ENCODE measurements at places on chromosomes 7 and 10.

DNA sequence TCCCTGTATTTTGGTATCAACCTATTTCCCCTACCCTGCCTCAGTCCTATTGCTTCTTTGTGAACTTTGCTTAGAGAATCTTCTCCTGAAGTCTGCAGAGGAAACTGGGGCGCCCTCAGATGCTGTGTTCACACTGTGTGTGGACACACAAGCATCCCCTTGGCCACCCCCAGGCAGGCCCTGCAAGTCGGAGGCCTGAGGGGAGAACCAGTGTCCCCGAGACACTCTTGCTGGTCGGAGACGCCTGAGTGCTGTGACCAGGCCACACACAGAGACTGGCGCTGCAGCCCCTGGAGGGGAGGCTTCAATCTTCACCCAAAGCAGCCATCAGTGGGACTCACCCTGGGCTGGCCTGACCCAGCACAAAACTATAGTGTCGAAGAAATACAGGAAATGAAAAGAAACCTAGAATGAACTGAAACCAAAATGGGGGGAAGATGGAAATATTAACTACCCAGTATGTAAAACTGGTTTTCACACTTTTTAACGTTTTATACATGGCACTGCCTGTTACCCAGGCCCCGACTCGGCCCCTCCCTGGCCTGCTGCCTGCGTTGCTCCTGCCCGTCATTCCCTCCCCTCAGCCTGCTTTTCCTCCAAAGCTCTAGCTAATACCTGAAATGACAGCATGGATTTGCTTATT, 48.4 kb upstream of the FAM20C start:
- DNase-seq, result no peak

DNA sequence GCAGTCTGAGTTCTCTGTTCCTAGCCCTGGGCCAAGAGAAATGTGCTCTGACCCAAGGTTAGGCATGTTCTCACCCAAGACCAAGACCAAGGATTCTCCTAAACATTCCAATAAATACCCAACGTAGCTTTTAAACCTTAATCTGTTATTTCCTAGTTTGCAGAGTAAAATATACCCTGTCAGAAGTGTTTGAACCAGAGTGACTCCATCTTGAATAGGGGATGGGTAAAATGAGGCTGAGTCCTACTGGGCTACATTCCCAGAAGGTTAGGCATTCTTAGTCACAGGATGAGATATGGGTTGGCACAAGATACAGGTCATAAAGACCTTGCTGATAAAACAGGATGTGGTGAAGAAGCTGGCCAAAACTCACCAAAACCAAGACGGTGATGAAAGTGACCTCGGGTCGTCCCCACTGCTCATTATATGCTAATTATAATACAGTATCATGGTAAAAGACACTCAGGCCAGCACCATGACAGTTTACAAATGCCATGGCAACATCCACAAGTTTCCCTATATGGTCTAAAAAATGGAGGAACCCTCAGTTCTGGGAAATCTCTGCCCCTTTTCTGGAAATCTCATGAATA, 27.7 kb downstream of the PLXNA4 start:
- no peak for DNase-seq

- no peak for DNase-seq
Observed at GRCh38 chr7:105712877-105713276, 131.6 kb upstream of the EFCAB10 start.

GRCh38 chr10:7409732-7410168, 1.1 kb downstream of the SFMBT2 start:
- no peak for DNase-seq

DNA sequence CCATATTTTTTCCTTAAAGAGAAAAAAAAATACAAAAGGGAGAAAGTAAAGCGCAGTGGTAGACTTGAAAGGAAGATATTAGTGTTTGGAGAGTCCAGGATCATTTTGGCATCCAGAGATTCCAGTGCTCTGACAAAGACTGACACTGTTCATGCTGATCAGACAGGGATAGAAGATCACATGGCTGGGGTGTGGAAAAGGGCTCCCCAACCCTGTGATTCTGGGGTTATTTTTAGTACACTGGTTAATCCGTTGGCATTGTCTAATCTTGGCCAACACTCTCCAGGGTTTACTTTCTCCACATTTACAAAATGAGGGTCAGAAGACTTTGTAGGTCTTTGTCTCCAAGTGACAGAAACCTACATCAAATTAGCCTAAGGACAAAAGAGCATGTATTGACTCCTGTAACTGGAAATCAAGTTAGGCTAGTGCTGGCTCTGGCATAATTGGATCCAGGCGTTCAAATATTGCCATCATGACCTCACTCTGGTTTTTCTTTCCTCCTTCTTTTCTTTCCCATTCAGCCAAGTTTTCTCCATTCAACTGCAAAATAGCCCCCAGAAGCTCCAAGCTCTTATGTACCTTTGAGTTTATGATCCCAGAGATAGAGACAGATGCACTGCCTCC, 181.6 kb downstream of the PHTF2 start:
- no peak for DNase-seq

DNA sequence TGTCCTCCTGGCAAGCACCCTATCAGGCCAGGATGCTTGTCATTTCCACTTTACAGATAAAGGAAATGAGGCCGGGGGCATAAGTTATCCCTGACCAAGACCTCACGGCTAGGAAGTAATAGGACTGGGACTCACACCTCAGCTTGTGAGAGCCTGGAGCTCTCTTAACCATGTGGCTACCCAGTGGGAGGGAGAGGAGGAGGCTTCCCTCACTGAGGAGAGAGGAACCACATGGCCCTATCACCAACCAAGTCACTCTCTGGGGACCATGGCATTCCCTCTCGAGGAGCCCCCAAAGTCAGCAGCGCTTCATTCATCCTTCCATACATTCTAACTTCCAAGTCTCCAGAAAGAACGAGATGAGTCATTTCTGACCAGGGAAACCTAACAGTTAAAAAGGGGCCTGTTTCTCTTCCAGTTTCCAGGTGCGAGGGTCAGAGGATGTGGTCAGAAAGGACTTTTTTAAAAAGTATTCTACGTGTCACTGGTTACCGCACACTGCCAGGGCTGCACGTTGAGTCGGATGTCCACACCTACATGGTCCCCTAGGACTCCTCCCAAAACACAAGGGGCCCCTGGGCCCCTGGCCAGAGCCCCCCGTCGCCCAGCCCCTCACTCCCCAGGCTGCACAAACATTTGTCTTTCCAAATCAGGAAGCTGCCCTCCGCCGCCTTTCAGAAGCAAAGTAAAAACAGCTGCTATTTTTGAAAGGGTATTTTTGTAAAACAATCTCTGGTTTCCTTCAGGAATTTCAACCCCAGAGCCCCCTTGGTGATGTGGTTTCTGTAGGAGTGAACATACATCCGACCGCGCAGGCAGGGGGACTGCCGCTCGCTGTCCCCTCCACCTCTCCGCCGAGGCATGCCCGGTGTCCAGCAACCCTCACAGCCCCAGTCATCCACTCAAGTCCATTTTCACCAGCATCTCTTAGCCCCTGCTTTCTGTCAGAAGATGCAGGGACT, 128.2 kb upstream of the CHST15 start:
- no peak for DNase-seq

DNA sequence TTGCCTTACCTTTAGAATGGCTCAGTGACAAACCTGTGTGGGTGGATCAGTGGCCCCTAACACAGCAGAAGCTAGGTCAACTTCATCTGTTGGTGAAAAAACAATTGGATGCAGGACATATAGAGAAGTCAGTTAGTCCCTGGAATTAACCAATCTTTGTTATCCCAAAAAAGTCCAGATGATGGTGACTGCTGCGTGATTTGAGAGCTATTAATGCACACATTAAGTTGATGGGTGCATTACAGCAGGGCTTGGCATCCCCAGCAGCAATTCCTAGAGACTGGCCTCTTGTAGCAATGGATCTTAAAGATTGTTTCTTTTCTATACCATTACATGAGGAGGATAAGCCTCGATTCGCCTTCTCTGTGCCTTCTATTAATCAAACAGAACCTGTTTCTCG, 33.3 kb downstream of the OR13A1 start:
- DNase-seq, result no peak

GRCh38 chr10:113538151-113538550, 14.7 kb upstream of the HABP2 start:
- no peak for DNase-seq

DNA sequence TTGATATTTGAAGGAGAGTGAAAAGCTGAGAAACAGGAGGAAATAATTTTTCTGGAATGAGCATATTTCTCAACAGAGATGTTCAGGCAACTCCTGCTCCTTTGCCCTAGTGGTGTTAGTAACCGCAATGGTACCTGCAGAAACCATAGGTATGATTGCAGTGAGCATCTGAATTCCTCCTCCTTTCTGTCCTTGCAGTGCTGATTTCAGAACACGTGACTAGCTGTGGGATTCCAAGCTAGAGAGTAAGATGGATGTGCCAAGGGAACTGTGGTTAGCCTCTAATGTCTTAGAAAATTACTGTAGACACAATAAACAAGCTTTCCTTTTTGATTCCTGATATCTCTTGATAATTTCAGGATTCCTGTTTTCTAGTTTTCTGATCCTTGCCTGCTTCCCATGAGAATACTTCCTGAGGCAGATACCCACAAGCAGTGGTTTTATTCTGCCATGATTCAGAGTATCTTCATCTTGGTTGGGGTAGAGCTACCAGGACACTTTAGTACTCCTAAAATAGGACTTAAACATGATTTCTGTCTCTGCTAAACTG, 27.5 kb downstream of the LRGUK start:
- no peak for DNase-seq

GRCh38 chr7:116588225-116588624, 63.4 kb downstream of the CAV1 start:
- no peak for DNase-seq

DNA sequence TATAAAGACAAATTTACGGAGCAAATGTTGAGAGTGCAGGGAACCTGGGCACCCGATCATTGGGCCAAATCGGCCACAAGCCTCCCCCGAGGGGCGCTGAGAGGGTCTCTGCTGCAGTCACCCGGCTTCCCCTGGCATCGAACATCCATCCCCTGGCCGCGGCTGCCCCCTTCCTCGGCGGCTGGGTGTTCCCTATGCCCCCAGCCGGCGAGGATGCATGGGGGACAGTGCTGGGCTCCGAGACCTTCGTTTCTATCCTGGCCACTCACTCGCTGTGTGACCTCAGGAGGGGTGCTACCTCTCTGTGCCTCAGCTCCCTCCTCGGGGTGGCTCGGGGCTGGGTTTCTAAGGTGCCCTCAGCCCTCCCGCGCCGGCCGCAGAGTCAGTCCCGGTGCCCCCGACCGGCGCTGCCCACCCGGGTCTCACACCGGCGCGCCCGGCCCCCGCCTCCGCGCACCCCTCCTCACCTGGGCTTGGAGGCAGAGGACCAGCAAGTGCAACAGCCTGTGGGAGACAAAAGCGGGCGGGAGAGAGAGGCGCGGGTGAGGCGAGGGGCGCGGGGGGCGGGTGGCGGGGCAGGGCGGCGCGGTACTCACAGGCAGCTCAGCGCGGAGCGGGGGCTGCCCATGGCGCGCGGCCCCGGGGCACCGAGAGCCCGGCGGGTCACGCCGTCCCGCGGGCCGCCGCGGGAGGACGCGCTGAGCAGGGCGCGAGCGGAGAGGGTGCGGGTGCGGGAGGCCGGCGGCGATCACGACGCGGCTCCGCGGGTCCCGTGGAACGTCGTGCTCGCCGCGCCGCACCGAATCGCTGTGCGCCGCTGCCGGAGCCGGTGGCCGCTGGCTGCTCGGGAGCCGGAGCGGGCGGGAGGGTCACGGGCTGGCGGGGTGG, at the start of gene FGF8:
TSS of gene FGF8 (minus strand) at position 842 of the 888 bp plus-strand sequence. CDS start at position 628, 214 bp downstream.
- no peak for DNase-seq

GRCh38 chr7:47552621-47553020, 29.3 kb downstream of the TNS3 start:
- no peak for DNase-seq

DNA sequence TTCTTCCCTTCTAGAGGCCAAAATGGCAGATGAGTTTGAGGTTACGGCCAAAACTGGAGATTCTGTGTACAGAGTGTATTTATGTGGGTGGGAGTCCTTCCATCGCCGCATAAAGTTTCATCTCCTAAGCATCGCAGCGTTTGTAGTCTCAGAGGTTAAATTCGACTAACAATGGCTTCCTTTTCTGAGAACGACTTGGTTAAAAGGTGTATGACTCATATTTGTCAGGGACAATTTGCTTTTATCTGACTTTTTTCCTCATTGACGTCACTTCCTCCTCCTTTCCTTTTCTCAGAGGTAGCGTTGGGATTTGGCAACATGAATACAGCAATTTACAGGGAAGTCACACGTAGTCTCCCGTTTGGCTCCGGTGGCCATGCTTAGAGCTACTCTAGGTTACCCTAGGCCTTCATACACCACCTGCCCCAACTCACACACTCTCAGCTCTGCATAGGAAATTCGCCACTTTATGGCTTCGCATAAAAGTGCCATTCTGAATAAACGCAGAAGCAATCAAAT, 37.6 kb upstream of the TCF7L2 start:
- DNase-seq, result no peak

DNA sequence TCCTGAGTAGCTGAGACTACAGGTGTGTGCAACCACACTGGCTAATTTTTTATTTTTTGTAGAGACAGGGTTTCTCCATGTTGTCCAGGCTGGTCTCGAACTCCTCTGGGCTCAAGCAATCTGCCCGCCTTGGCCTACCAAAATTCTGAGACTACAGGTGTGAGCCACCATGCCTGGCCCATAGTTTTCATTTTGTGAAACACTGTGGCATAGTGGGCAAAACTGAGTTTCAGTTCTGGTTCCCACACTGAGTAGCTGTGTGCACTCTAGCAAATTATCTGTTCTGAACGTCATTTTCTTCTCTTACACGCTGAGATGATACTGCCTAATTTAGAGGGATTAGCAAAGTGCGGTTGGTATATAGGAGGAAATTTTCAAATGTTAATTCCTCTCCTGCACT, 13.5 kb downstream of the ATP5MK start:
- no peak for DNase-seq

GRCh38 chr10:107583974-107584373, 419.5 kb upstream of the SORCS1 start:
- no peak for DNase-seq

- DNase-seq, result peak; percentile 30
Observed at GRCh38 chr10:80855348-80855971, 317.8 kb downstream of the SH2D4B start.

GRCh38 chr10:23780331-23780730, 341.5 kb downstream of the OTUD1 start:
- DNase-seq, result no peak

- DNase-seq, result no peak
Observed at GRCh38 chr10:73577788-73578187, 13.4 kb downstream of the USP54 start.

DNA sequence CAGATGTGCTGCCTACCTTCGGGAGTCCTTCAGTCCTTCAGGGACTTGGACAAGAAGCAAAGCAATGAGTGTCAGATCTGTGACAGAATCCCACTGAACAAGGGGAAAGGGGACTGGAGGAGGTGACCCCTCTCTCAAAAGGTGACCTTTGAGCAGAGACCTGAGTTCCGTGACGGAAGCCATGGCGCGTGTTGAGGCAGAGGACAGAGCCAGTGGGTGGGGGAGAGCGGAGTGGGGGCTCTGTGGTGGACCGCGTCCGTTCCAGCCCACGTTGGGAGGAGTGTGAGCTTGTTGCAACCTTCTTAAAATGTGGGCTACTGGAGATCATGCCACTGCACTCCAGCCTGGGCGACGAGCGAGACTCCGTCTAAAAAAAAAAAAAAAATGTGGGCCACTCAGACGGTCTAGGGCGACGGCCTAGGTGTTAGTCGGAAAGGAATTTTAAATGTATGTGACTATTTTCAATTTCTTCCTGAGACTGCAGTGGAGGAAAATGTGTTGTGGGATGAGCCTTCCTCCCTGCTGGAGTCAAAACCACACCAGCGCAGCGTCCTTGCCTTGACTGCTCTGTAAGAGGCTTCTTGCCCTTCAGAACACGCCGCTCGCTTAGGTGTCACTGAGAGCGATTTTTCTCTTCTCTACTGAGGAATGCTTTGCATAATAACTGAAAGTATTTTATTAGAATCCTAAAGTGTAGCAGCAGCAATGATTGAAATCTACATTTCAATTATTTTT, 272.7 kb downstream of the CELF2 start:
- no peak for DNase-seq

GRCh38 chr7:67625257-67625737, 628.7 kb downstream of the TYW1 start:
- no peak for DNase-seq
